ENCODE measurements at places on chromosomes 5 and 9.

DNA sequence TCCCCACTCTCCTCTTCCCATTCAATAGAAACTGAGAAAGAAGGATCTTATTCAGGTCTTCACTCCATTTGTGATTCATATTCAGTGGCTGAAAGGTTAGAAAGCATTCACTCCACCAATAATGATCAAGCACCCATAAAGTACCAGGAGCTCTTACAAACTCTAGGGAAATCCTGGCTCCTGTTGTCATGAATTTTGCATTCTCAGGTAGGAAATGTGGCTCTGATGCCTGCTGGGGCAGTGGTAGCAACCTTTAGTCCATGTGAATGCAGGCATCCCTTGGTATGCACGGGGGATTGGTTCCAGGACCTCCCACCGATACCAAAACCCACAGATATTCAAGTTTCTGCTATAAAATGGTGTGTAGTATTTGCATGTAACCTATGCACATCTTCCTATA is 3.6 kb upstream of the RORB start:
- H3K27ac ChIP-seq: no peak overlapping the region
- no peak overlapping the region for H3K4me3 ChIP-seq
- peaks cover 32% of the 10 kb centered on the region for H3K27me3 ChIP-seq
- peaks cover 10% of the 10 kb centered on the region for H3K4me1 ChIP-seq
- DNase-seq: no peak

- peaks cover 59% of the 10 kb centered on the region for H3K4me1 ChIP-seq
- H3K27ac ChIP-seq: peak overlapping the region; percentile 81
- no peaks in the 10 kb centered on the region for H3K36me3 ChIP-seq
- peak overlapping the region; percentile 53 for H3K4me3 ChIP-seq
Observed at GRCh38 chr9:120935383-120935857, 8.8 kb upstream of the TRAF1 start.

GRCh38 chr9:34989946-34990635 is 546 bp downstream of the DNAJB5 start:
- no peaks in the 10 kb centered on the region for H3K36me3 ChIP-seq
- peaks cover 39% of the 10 kb centered on the region for H3K4me1 ChIP-seq
- peak overlapping the region; percentile 81 for H3K4me3 ChIP-seq
- H3K27ac ChIP-seq: peak overlapping the region; percentile 31
- peak; percentile 55 for DNase-seq

GRCh38 chr9:71514344-71514975 is 253.9 kb downstream of the CEMIP2 start:
- H3K4me1 ChIP-seq: peaks cover 2% of the 10 kb centered on the region
- no peaks in the 10 kb centered on the region for H3K36me3 ChIP-seq
- peaks cover 12% of the 10 kb centered on the region for H3K27me3 ChIP-seq
- no peak overlapping the region for H3K27ac ChIP-seq
- no peak overlapping the region for H3K4me3 ChIP-seq
- no peak for DNase-seq

GRCh38 chr9:34010979-34011378 is 37.7 kb downstream of the UBAP2 start:
- H3K36me3 ChIP-seq: peaks cover 9% of the 10 kb centered on the region
- no peaks in the 10 kb centered on the region for H3K4me1 ChIP-seq
- H3K27me3 ChIP-seq: no peaks in the 10 kb centered on the region
- no peak overlapping the region for H3K4me3 ChIP-seq

DNA sequence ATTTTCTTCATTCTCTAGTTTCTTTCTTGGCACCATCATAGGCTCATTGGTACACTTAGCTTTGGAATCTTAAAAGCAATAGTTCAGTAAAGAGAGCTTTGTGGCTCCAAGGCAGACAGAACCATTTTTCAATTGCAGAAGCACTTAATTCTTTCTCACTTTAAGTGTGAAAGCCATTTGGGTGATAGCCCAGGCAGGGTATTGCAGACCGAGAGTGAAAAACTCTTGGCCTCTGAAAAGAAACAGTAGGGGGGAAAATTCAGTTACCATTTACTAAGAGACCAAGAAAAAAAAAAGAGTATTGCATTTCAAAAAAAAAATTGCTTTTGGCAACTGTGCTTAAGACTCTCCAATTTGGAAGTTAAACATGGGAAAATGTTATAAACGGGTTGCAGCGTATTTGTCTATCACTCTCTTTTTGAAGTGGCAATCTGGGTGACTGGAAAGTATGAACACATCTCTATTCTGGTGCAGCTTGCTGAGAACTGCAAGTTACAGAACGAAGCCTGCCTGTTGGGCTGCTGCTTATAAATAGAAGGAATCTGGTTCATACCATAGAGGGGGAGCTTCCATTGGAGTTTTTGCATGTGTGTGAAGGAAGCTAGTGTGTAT is 170.5 kb downstream of the TLE4 start:
- no peak overlapping the region for H3K27ac ChIP-seq
- no peaks in the 10 kb centered on the region for H3K36me3 ChIP-seq
- DNase-seq: no peak
- H3K4me1 ChIP-seq: no peaks in the 10 kb centered on the region

GRCh38 chr5:56288873-56289601 is 55.9 kb upstream of the ANKRD55 start:
- peaks cover 1% of the 10 kb centered on the region for H3K4me1 ChIP-seq
- H3K27ac ChIP-seq: no peak overlapping the region
- DNase-seq: no peak

GRCh38 chr5:77744116-77744515 is 32.0 kb downstream of the TBCA start:
- no peaks in the 10 kb centered on the region for H3K27me3 ChIP-seq
- no peak overlapping the region for H3K27ac ChIP-seq
- peaks cover 1% of the 10 kb centered on the region for H3K4me1 ChIP-seq

GRCh38 chr9:95807326-95807947 is 68.1 kb upstream of the ERCC6L2 start:
- H3K27ac ChIP-seq: no peak overlapping the region
- H3K27me3 ChIP-seq: peaks cover 30% of the 10 kb centered on the region
- no peak for DNase-seq
- H3K4me3 ChIP-seq: no peak overlapping the region

GRCh38 chr9:93197670-93198069 is 13.7 kb downstream of the WNK2 start:
- no peak for DNase-seq
- no peaks in the 10 kb centered on the region for H3K36me3 ChIP-seq
- H3K4me3 ChIP-seq: no peak overlapping the region
- no peak overlapping the region for H3K27ac ChIP-seq
- H3K27me3 ChIP-seq: peaks cover 9% of the 10 kb centered on the region

DNA sequence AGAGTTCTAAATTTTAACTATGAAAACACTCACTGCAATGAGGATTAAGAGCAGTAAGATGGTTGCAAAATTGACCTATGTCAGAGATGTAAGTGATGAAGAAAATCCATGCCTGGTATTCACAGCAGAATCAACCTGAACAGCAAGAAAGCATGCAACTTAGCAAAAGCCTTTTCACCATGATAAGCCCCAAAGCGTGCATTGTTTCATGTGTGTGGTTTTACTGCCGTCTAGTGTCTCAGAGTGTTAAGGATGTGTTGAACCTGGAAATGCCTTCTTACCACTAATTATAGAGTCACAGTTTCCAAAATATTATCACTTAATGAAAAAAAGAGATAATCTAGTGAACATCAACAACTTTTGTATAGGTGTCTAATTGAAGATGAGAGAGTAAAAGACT is 415.2 kb upstream of the TRPC7 start:
- no peaks in the 10 kb centered on the region for H3K36me3 ChIP-seq
- no peak overlapping the region for H3K4me3 ChIP-seq
- H3K27ac ChIP-seq: no peak overlapping the region
- no peaks in the 10 kb centered on the region for H3K4me1 ChIP-seq

- no peaks in the 10 kb centered on the region for H3K4me1 ChIP-seq
- no peak overlapping the region for H3K4me3 ChIP-seq
- no peak overlapping the region for H3K27ac ChIP-seq
- no peak for DNase-seq
- no peaks in the 10 kb centered on the region for H3K36me3 ChIP-seq
- H3K27me3 ChIP-seq: peaks cover 6% of the 10 kb centered on the region
Observed at GRCh38 chr5:115947260-115947659, 15.0 kb upstream of the LVRN start.

DNA sequence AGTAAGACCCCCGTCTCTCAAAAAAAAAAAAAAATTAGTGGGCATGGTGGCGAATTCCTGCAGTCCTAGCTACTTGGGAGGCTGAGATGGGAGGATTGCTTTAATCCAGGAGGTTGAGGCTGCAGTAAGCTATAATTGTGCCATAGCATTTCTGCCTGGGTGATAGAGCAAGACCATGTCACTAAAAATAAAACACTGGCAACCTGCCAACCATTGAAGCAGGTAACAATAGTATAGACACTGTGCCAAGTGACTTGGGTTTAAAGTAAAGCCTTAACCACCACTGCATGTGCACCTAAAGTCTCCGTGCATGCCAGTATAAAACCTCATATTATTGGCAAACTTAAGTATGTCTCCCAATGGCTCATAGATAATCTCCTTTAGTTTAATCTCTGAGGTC is 3.4 kb upstream of the APBA1 start:
- no peak for DNase-seq
- peaks cover 34% of the 10 kb centered on the region for H3K27me3 ChIP-seq
- peaks cover 4% of the 10 kb centered on the region for H3K4me1 ChIP-seq
- H3K36me3 ChIP-seq: no peaks in the 10 kb centered on the region
- H3K4me3 ChIP-seq: no peak overlapping the region

GRCh38 chr9:89536145-89536574 is 38.2 kb upstream of the SEMA4D start:
- H3K4me1 ChIP-seq: peaks cover 82% of the 10 kb centered on the region
- H3K27ac ChIP-seq: peak overlapping the region; percentile 88
- DNase-seq: no peak
- no peaks in the 10 kb centered on the region for H3K27me3 ChIP-seq
- H3K36me3 ChIP-seq: peaks cover 5% of the 10 kb centered on the region

- H3K36me3 ChIP-seq: no peaks in the 10 kb centered on the region
- DNase-seq: no peak
- H3K4me1 ChIP-seq: no peaks in the 10 kb centered on the region
- no peak overlapping the region for H3K4me3 ChIP-seq
- no peak overlapping the region for H3K27ac ChIP-seq
Observed at GRCh38 chr5:163379298-163380155, 57.9 kb upstream of the CCNG1 start.

DNA sequence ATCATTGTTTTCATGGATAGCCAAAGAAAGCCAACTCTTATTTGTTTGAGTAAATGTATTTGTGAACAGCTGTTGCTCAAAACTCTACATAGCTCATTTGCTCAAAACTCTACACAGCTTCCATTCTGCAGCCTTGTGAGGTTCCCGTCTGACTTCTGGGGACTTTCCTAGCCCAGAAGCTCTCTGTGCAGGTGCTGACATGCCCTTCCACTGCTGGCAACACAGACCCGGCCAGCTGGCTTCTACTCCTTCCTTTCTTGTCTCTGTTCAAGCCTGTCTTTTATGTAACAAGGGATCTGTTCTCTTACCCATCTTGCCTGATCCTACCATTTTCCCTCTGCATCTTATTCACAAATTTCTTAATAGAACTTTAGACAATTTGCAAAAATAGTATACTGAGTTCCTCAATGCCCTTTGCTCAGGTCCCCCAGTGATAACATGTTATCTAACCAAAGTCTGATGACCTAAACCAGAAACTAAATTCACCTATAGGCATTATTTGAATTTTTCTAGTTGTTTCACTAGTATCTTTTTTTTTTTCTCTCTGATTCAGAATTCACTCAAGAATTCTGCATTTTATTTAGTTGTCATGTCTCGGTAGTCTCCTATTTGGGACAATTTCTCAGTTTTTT is 556.5 kb upstream of the SEMA6A start:
- H3K27ac ChIP-seq: no peak overlapping the region
- H3K4me1 ChIP-seq: no peaks in the 10 kb centered on the region
- no peaks in the 10 kb centered on the region for H3K27me3 ChIP-seq
- no peaks in the 10 kb centered on the region for H3K36me3 ChIP-seq
- no peak for DNase-seq

DNA sequence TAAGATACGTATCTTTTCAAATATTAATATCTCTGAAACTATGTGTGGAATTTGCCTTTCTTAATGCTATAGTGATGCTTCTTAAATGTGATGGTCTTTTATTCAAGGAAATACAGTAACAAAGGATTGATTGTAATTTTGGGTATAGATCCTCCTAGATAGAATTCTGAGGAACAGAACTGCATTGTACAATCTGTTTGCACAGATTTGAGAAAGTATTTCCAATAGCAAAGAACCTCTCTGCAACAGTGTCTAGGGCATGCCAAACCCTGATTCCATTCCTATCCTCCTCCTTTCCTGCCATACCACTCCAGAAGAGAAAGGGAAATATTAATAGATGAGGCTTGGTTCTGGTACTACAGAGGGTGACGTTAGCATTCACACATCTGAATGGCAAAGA is 10.4 kb downstream of the SMIM15 start:
- H3K27me3 ChIP-seq: no peaks in the 10 kb centered on the region
- DNase-seq: no peak
- H3K27ac ChIP-seq: no peak overlapping the region
- H3K36me3 ChIP-seq: peaks cover 37% of the 10 kb centered on the region
- H3K4me3 ChIP-seq: no peak overlapping the region
- H3K4me1 ChIP-seq: no peaks in the 10 kb centered on the region

- no peak overlapping the region for H3K4me3 ChIP-seq
- no peaks in the 10 kb centered on the region for H3K36me3 ChIP-seq
- no peak for DNase-seq
Observed at GRCh38 chr5:6551955-6552313, 80.9 kb downstream of the NSUN2 start.
